ENCODE measurements at places on chromosomes 5 and 9.
A peak's percentile ranks its signal among the peaks of the same experiment; 100 is the strongest.

- H3K27me3 ChIP-seq: no peaks in the 10 kb centered on the region
- no peaks in the 10 kb centered on the region for H3K36me3 ChIP-seq
- no peak for DNase-seq
- H3K4me3 ChIP-seq: no peak overlapping the region
Observed at GRCh38 chr5:14851050-14851419, 20.5 kb downstream of the ANKH start.

- no peak overlapping the region for H3K27ac ChIP-seq
- H3K4me1 ChIP-seq: no peaks in the 10 kb centered on the region
- H3K36me3 ChIP-seq: no peaks in the 10 kb centered on the region
Observed at GRCh38 chr5:126248611-126249010, 174.6 kb upstream of the GRAMD2B start.

GRCh38 chr9:130982636-130983358, 26.2 kb upstream of the LAMC3 start:
- no peak overlapping the region for H3K27ac ChIP-seq
- no peak for DNase-seq
- no peak overlapping the region for H3K4me3 ChIP-seq
- H3K4me1 ChIP-seq: no peaks in the 10 kb centered on the region
- no peaks in the 10 kb centered on the region for H3K36me3 ChIP-seq

DNA sequence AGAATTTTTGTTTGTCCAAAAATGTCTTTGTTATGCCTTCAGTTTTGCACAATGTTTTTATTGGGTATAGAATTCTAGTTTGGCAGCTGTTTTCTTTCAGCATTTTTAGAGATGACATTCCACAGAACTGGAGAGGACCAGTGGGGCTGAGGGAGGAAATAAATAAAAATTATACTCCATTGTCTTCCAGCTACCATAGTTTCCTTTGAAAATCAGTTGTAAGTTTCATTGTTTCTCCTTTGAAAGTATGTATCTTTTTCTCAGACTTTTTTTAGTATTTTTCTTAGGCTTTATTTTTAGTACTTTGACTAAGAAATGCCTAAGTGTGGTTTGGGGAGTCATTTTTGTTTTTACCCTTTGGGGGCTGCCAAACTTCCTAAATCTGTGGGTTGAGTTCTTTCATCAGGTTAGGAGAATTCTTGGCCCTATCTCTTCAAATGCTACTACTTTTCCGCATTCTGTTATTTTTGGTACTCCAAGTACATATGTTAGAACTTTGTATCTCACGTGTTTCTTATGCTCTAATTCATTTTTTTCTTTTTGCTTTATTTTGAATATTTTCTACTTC, 15.2 kb upstream of the FBLL1 start:
- H3K4me3 ChIP-seq: no peak overlapping the region
- H3K36me3 ChIP-seq: peaks cover 37% of the 10 kb centered on the region
- H3K27ac ChIP-seq: no peak overlapping the region
- no peak for DNase-seq
- no peaks in the 10 kb centered on the region for H3K27me3 ChIP-seq

DNA sequence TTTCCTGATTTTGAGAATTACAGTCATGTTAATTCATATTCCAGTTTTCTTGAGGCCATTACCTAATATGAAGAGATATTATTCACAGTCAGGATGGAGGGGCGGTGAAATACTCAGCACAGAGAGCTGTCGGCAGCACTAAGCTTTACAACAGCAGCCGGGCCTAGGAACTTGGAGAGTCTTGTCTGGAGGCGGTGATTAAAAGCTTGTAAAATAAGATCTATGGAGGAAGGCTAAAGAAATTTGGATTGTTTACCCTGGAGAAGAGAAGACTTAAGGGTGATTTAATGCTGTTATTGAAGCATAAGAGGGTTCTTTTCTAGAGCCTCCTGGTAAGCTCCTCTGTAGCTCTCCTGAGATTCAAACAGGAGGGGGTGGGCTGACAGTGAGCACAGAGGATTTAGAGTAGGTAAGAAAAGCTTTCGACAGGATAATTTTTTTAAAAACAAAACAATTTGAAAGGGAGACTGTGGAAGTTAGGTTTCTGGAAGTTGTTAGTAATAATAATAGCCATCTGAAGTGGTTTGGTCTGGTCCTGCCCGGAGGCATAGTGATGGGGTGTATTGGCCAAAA, 406.3 kb upstream of the ADAMTSL1 start:
- H3K4me1 ChIP-seq: no peaks in the 10 kb centered on the region
- H3K36me3 ChIP-seq: no peaks in the 10 kb centered on the region
- H3K4me3 ChIP-seq: no peak overlapping the region
- no peak overlapping the region for H3K27ac ChIP-seq
- no peaks in the 10 kb centered on the region for H3K27me3 ChIP-seq

GRCh38 chr5:66717455-66718373, 121.5 kb downstream of the MAST4 start:
- no peak overlapping the region for H3K4me3 ChIP-seq
- H3K4me1 ChIP-seq: peaks cover 28% of the 10 kb centered on the region
- no peaks in the 10 kb centered on the region for H3K36me3 ChIP-seq
- H3K27ac ChIP-seq: no peak overlapping the region
- H3K27me3 ChIP-seq: no peaks in the 10 kb centered on the region
- no peak for DNase-seq

GRCh38 chr5:150578781-150579461, 61.5 kb upstream of the SYNPO start:
- DNase-seq: no peak
- H3K27me3 ChIP-seq: peaks cover 16% of the 10 kb centered on the region
- H3K4me3 ChIP-seq: no peak overlapping the region
- no peaks in the 10 kb centered on the region for H3K36me3 ChIP-seq
- H3K4me1 ChIP-seq: no peaks in the 10 kb centered on the region

- H3K4me3 ChIP-seq: no peak overlapping the region
- H3K27me3 ChIP-seq: no peaks in the 10 kb centered on the region
- DNase-seq: no peak
- H3K27ac ChIP-seq: no peak overlapping the region
Observed at GRCh38 chr9:97528529-97529230, 27.2 kb downstream of the TMOD1 start.

DNA sequence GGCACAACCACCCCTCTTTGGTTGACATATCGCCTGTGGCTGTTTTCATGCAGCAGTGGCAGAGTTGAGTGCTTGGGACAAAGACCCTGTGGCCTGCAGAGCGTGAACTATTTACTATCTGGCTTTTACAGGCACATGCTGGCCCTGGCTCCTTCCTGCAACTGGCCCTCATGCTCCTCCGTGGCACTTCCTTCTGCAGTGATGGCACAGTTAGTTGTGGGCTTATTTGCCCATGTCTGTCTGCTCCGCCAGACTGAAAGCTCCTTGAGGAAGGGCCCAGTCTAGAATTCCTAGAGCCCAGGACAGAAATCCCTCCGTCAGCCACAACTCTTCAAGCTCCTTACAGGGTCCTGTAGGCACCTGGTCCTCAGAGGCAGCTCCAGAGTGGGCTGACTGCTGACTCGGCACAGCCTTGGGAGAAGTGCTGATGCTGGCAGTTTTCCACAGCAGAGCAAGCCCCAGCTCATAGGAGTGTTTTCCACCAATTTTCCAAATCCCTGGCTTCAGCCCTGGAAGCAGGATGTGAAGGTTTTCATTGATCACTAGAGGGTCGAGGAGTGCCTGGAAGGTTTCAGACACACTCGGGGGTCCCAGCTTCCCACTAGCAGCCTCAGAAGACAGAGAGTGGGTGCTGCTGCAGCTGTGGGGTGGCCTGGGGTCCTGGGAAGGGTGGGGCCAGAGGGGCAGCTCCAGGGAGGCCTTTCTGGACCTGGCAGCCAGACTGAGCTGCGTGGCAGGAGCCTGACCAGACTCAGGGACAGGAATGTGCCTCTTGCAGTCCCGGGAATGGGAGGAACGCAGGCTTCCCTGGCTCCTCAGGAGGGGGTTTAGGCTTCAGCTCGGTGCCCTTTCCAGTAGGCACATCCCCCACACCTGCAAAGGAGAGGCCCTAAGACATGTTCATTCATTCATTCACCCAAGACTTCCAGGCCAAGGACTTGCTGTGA, 56.5 kb upstream of the ANGPTL2 start:
- H3K27me3 ChIP-seq: peaks cover 3% of the 10 kb centered on the region
- DNase-seq: no peak
- no peaks in the 10 kb centered on the region for H3K4me1 ChIP-seq
- H3K4me3 ChIP-seq: no peak overlapping the region

DNA sequence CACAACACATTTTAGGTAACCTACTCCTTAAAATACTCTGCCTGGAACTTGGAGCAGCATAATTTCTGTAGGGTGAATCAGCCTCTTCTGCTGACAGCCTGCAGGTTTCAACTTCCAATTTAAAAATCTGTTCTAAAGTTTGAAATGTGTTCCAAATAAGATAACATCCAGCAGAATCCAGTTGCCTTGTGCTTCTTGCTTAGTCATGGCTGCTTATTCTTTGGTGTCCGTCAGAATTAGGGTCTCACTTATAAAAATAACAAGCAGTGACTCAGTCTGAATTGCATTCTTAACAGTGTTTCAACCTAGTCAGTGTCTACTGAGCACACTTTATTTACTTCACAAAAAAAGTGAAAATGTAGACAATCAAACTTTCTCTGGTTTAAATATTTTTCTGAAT, 3.7 kb downstream of the CDH6 start:
- peaks cover 30% of the 10 kb centered on the region for H3K27me3 ChIP-seq
- DNase-seq: no peak
- H3K4me1 ChIP-seq: no peaks in the 10 kb centered on the region
- no peak overlapping the region for H3K27ac ChIP-seq

DNA sequence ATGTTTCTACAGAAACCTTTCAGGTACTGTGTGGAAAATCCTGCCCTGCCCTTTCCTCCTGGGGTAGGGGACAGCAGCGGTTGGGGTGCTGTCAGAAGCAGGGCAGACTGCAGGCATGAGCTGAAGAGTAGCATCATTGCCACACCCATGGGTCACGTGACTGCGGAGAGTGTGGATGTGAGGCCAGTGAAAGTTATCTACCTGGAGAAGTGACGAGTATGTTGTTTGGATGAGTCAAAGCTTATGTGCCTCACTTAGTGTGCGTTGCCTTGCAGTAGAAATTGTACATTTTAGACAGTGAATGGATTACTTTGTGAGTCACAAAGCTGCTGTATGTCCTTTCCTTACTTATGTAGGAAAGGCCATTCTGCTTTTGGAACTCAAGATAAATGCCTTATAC, 21.7 kb upstream of the ACTBL2 start:
- H3K4me1 ChIP-seq: peaks cover 4% of the 10 kb centered on the region
- no peak overlapping the region for H3K4me3 ChIP-seq
- H3K36me3 ChIP-seq: no peaks in the 10 kb centered on the region
- no peak for DNase-seq
- no peaks in the 10 kb centered on the region for H3K27me3 ChIP-seq
- H3K27ac ChIP-seq: no peak overlapping the region

GRCh38 chr5:96957254-96958049, 21.6 kb downstream of the LNPEP start:
- peaks cover 34% of the 10 kb centered on the region for H3K4me1 ChIP-seq
- H3K4me3 ChIP-seq: no peak overlapping the region
- H3K36me3 ChIP-seq: no peaks in the 10 kb centered on the region

- H3K27me3 ChIP-seq: peaks cover 16% of the 10 kb centered on the region
- no peaks in the 10 kb centered on the region for H3K36me3 ChIP-seq
- peak; percentile 28 for DNase-seq
- H3K4me3 ChIP-seq: peak within 1 kb of the TSS; percentile 60
Observed at GRCh38 chr5:141430332-141431113, at the start of gene PCDHGA12. TSS of gene PCDHGA12 (plus strand) at chr5:141430507. CDS start at chr5:141430760, 253 bp downstream.

- no peaks in the 10 kb centered on the region for H3K27me3 ChIP-seq
- DNase-seq: no peak
- H3K4me1 ChIP-seq: no peaks in the 10 kb centered on the region
- no peak overlapping the region for H3K27ac ChIP-seq
Observed at GRCh38 chr5:150847334-150847695, 994 bp downstream of the IRGM start.

GRCh38 chr5:60184606-60185005, 291.1 kb upstream of the PDE4D start:
- no peaks in the 10 kb centered on the region for H3K36me3 ChIP-seq
- H3K27ac ChIP-seq: no peak overlapping the region
- no peak for DNase-seq
- no peaks in the 10 kb centered on the region for H3K27me3 ChIP-seq
- no peaks in the 10 kb centered on the region for H3K4me1 ChIP-seq

GRCh38 chr5:116944183-116944582, 369.6 kb upstream of the SEMA6A start:
- H3K4me3 ChIP-seq: no peak overlapping the region
- H3K36me3 ChIP-seq: no peaks in the 10 kb centered on the region
- DNase-seq: no peak
- no peaks in the 10 kb centered on the region for H3K27me3 ChIP-seq
- H3K4me1 ChIP-seq: no peaks in the 10 kb centered on the region

DNA sequence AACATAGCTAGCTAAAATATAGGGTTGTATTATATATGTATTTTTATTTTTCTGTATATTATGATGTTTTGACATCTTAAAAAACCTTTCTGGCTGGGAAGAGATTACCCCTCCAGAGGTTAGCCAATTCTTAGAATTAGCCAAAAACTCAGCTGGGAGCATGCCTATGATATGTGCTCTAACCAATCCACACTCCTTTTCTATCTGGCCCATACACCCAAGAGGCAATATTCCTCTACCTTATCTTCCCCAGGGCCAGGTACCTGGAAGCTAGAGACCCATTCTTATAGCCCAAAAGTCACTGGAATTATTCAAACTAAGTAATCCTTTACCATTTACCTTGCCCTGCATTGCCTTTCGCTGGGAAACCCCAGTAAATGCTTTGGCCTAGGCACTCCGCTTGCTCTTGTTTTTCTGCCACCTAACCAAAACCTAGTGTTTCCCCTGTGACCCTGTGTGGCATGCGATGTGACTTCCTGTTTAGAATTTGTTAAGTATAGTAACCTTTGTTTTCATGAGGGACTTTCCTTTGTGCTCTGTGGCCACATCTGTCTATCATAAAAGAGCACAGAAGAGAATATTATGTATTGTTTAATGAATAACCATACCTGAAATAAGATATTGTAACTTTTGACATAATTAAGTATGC, 37.4 kb downstream of the CSNK1G3 start:
- no peaks in the 10 kb centered on the region for H3K4me1 ChIP-seq
- no peak for DNase-seq
- H3K36me3 ChIP-seq: no peaks in the 10 kb centered on the region
- H3K4me3 ChIP-seq: no peak overlapping the region
- no peaks in the 10 kb centered on the region for H3K27me3 ChIP-seq

DNA sequence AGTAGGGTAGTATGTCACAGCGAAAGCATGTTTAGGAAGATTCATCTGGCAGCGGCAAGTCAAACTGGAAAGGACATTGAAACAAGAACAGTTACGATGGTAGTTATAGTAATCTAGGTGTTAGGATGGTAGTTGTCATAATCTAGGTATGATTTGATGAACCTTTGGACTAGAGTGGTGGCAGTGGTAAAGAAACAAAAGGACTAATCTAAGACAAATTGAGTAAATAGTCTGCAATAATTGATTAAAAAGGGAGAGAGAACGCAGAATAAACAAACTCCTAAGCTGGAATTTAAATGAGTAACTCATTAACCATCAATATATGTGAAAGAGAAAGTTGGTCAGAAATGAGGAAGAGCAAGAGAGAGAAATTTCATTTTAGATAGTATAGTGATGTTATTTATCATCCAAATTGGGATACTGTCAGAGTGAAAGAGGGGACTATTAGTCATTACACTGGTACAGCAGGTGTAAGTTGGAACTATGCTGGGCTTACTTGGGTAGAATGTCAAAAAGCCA, 56.8 kb downstream of the MTREX start:
- no peak overlapping the region for H3K4me3 ChIP-seq
- no peaks in the 10 kb centered on the region for H3K36me3 ChIP-seq
- H3K27me3 ChIP-seq: no peaks in the 10 kb centered on the region
- H3K4me1 ChIP-seq: no peaks in the 10 kb centered on the region
- DNase-seq: no peak

All from keratinocyte (primary cell).